ENCODE measurements at places on chromosomes 4 and X. TPM values are rescaled to one million over a fixed set of nuclear protein-coding genes. Genes with fewer than 3 reads are reported as not detected.

- no peaks in the 10 kb centered on the region for H3K27me3 ChIP-seq
- H3K27ac ChIP-seq = no peak overlapping the region
- no peaks in the 10 kb centered on the region for H3K36me3 ChIP-seq
- H3K4me3 ChIP-seq = no peak overlapping the region
- DNase-seq = no peak
Observed at GRCh38 chrX:29231800-29232199, 644.6 kb downstream of the IL1RAPL1 start.

GRCh38 chr4:159051245-159052071 lies 51.4 kb upstream of the RAPGEF2 start:
- DNase-seq = no peak
- no peaks in the 10 kb centered on the region for H3K36me3 ChIP-seq
- H3K4me1 ChIP-seq = peaks cover 20% of the 10 kb centered on the region
- H3K4me3 ChIP-seq = no peak overlapping the region

DNA sequence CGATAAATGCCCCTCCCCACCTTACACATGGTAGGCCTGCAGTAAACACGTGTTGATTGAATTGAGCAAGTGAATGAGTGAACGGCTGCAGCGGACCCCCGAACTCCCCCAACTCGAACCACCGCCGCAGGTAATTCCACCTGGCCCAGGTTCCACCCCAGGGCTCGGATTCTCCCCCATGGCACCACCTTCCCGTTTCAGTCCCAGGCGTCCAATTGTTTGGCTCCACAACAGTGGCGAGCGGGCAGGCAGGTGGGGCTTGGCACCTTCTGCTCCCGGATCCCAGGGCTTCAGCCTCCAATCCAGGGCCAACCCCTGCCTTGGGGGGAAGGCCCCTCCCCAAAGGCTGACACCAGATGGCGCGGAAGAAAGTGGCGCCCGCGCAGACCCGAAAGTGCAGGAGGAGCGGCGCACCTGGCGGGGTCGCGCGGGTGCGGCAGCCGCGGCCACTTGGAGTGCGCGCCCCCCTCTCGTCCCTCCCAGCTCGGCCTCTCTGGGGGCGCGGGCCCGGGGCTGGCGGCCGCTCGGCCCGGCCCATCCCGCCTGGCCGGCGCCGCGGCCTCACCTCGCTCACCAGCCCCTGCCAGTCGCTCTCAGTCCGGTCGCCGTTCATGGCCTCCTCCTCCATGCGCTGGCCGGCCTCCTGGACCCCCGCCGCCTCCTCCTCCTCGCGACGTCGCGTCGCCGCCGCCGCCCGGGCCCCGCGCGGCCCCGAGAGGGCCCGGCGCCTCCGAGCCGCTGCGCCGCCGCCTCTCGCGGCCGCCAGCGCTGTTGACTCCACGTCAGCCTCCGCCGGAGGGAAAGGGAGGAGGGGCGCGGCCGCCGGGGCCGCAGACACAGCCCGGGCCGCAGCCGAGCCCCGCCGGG lies at the start of gene CCDC149:
Gene CCDC149 (minus strand): TSS at position 791 of the 867 bp plus-strand sequence. CDS start 178 bp downstream, at position 613.
- DNase-seq = peak; percentile 63
- peak within 1 kb of the TSS; percentile 84 for H3K27ac ChIP-seq
- peaks cover 18% of the 10 kb centered on the region for H3K27me3 ChIP-seq
- peak within 1 kb of the TSS; percentile 94 for H3K4me3 ChIP-seq
- peaks cover 17% of the 10 kb centered on the region for H3K36me3 ChIP-seq
- peaks cover 7% of the 10 kb centered on the region for H3K4me1 ChIP-seq

DNA sequence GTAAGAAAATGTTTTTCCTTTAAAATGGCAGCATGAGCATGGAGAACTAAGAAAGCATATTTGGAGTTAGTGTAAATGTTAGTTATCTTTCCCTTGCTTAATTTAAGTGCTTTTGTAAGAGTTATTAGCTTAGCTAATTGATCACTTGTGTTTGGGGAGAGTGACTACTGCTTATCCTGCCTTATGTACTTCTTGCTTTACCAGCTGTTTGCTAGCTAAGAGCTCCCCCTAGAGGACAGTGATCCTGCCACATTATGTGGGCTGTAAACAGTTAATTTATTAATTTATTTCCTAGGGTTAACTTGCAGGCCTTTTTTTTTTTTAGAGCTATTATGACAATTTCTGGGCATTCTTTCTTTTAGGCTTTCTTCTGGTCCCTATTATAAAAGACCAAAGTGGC lies 435.8 kb downstream of the MAGEB5 start:
- no peaks in the 10 kb centered on the region for H3K36me3 ChIP-seq
- H3K4me3 ChIP-seq = no peak overlapping the region
- H3K27ac ChIP-seq = no peak overlapping the region
- no peak for DNase-seq

The PAGE2 gene
- total RNA-seq = not detected

DNA sequence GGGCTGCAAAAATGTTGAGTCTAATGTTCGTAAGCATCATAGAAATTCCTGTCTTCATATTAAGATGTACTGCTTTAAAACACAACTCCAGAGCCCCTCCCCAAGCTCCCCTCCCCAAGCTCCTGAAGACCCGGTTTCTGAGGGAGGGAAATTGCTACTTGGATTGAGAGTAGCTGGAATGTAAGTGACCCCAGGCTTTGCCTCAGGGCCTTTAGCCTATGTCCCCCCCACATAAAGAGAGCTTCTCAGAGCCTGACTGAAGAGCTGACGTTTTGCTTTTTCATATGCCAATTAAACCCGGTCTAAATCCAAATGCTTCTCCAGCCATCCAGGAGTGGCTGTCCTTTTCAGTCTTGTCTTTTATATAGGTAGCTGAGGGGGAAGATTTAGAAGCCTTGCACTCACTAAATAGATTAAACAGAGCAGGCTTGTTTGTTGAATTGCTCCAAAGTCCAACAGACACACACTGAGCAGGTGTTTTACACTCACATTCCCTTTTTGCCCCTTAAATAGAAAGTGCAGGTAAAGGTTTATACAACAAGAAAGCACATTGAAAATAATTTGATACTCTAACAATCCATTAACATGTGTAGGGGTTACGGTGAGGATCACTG lies 19.6 kb downstream of the ARX start:
- no peak for DNase-seq
- H3K27me3 ChIP-seq = no peaks in the 10 kb centered on the region
- H3K4me3 ChIP-seq = no peak overlapping the region

DNA sequence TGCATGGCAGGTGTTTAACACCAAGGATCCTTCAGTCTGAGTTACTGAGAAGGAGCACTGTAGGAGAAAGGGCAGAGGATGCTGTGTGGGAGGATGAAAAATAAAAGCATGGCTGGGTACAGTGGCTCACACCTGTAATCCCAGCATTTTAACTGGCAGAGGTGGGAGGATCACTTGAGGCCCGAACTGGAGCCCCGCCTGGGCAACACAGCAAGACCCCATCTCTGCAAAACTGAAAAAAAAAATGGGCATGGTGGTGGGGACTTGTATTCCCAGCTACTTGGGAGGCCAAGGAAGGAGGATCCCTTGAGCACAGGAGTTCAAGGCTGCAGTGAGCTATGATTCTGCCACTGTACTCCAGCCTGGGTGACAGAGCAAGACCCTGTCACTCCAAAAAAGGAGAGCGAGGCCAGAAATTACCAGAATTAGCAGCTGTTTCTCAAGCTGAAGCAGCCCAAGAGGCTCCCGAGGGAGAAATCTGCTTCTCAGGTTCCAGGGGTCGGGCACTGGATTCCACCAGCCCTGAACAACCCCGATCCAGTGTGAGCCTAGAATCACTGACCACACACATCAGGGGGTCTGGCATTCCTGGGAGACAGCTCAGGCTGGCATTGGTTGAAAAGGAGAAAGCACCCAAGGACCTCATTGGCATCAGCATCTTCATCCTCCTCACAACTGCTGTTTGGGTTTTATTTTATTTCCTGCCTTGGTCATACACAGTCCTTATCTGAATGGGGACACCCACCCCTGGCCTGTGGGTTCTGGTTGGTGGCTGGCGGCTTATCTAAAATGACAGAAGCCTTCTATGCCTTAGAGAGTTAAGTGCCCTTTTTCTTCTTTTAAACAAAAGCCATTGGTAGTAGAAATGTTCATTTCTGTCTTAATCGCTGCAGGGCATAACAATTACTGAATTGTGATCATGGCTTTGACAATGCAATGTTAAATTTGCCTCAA lies 66.3 kb upstream of the TRIM2 start:
- no peaks in the 10 kb centered on the region for H3K36me3 ChIP-seq
- H3K4me1 ChIP-seq = peaks cover 10% of the 10 kb centered on the region
- H3K4me3 ChIP-seq = no peak overlapping the region
- peaks cover 2% of the 10 kb centered on the region for H3K27me3 ChIP-seq

The NLGN3 gene
- total RNA-seq = 1.7 TPM

- DNase-seq = no peak
- no peak overlapping the region for H3K27ac ChIP-seq
- no peaks in the 10 kb centered on the region for H3K27me3 ChIP-seq
- H3K36me3 ChIP-seq = no peaks in the 10 kb centered on the region
- no peak overlapping the region for H3K4me3 ChIP-seq
Observed at GRCh38 chrX:138691186-138691585, 20.3 kb downstream of the FGF13 start.

The RBMXL3 gene
- not detected for total RNA-seq

DNA sequence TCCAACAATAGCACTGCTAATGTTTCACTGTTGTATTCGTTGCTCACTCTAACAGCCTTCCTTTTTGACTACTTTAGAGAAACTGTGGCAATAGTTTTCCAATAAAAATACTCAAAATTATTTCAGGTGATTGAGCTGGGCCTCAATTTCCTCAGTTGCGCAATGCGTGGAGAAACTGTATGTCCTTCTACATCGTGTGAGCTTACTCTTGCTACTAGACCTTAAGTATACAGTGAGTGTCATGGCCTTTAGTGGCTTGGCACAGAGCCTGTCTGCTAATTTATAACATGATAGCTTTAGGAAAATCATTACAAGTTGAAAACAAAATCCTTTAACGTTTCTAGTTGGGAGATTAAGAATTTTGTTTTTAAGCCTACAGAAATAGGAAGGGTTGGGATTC lies 114.5 kb downstream of the COL4A6 start:
- no peak overlapping the region for H3K27ac ChIP-seq
- DNase-seq = no peak
- H3K4me1 ChIP-seq = peaks cover 3% of the 10 kb centered on the region
- no peak overlapping the region for H3K4me3 ChIP-seq
- H3K27me3 ChIP-seq = peaks cover 2% of the 10 kb centered on the region

DNA sequence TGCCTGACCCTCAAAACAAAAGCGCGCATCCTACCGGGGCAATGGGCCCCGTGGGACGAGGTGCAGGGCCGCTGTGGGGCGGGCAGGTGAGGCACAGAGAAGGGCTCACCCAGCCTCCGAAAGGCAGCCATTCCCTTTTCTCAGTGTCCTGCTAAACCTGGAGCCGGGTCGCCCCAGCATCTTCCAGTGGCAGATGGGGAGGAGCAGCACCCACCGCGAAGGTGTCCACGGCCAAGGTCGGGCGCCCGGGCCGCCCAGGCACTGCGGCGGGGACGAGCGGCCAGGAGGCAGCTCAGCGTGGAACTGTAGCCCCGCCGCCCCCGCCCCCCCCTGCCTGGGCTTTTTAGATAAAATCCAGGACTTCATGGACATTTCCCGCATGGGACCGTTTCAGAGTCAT lies 19.2 kb upstream of the TLR1 start:
- DNase-seq = no peak
- H3K27me3 ChIP-seq = no peaks in the 10 kb centered on the region
- H3K4me1 ChIP-seq = no peaks in the 10 kb centered on the region
- H3K27ac ChIP-seq = no peak overlapping the region
- H3K4me3 ChIP-seq = no peak overlapping the region

The ASB12 gene
- total RNA-seq = 0.33 TPM

DNA sequence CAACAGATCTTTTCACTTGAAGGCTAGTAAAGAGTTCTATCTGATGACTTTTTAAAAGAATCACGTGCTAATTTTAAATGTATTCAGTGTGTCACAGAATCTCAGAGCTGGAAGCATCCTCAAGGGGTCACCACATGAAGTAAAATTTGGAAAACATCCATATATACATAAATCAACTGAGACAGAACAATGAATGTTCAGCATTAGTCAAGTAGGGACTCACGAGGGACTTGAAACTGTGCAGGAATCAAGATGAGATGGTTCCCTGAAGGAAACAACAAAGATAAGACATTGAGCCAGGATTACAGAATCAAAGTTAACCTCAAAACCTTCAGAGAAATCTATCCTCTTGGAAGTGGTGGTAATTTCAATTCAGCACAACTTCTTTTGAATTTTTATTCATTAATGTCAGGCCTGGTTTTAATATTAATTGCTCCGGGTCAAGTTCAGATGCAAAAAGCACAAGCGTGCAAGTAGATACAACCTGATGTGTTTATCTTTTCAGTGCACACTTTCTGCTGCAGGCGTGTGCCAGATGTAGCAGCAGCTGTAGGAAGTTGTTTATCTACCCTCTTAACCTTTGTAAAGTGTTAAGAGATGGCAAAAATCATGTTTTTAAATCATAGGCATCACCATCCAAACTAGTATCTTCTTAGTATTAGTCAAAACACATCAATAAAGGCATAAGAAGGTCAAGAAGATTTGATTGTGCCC lies 87.7 kb upstream of the SRD5A3 start:
- no peak for DNase-seq
- no peak overlapping the region for H3K4me3 ChIP-seq
- no peaks in the 10 kb centered on the region for H3K27me3 ChIP-seq
- H3K36me3 ChIP-seq = no peaks in the 10 kb centered on the region
- H3K27ac ChIP-seq = no peak overlapping the region

The CWH43 gene
- not detected for total RNA-seq

- H3K4me1 ChIP-seq = peaks cover 25% of the 10 kb centered on the region
- H3K27ac ChIP-seq = peak overlapping the region; percentile 33
- DNase-seq = no peak
- H3K36me3 ChIP-seq = no peaks in the 10 kb centered on the region
- H3K4me3 ChIP-seq = no peak overlapping the region
- no peaks in the 10 kb centered on the region for H3K27me3 ChIP-seq
Observed at GRCh38 chr4:173191623-173192041, 23.0 kb downstream of the GALNT7 start.

GRCh38 chrX:102515975-102516941 lies at the start of gene TMSB15A:
TSS of gene TMSB15A (minus strand) at chrX:102516739.
- H3K4me3 ChIP-seq = peak within 1 kb of the TSS; percentile 86
- DNase-seq = peak; percentile 50
- no peaks in the 10 kb centered on the region for H3K36me3 ChIP-seq
- H3K4me1 ChIP-seq = no peaks in the 10 kb centered on the region
- no peak within 1 kb of the TSS for H3K27ac ChIP-seq

DNA sequence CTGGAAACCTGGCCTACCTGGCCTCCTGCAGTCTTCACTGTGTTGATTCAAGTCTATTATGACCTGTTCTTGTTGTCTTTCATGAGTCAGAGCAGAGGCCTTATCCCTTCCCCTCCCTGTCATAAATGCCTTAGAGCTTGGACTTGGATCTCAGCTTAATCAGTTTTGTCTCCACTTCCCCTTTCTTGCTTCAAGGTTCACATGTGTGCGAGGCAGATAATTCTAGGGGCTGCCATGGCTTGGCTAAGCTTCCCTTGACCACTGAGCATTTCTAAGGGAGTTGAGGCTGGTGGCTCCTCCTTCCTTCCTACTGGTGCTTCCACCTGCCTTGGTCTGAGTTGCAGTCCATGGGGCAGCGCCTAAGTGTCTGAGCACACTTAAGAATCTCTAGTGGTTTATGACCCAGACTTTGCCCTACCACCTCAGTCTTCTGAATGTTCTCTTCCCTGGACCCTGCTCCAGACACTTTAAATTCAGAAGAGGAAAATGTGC lies 1.7 kb upstream of the HEPH start:
- peaks cover 4% of the 10 kb centered on the region for H3K36me3 ChIP-seq
- peaks cover 2% of the 10 kb centered on the region for H3K27me3 ChIP-seq
- no peak overlapping the region for H3K4me3 ChIP-seq
- DNase-seq = no peak

GRCh38 chrX:1453395-1453783 lies 680 bp upstream of the ASMTL start:
- DNase-seq = no peak
- H3K36me3 ChIP-seq = peaks cover 18% of the 10 kb centered on the region
- peak overlapping the region; percentile 76 for H3K4me3 ChIP-seq
- peaks cover 13% of the 10 kb centered on the region for H3K27me3 ChIP-seq
- H3K27ac ChIP-seq = no peak overlapping the region

The NDNF gene
- 33.3 TPM for total RNA-seq
